Kidney epithelial cell (primary cell): ENCODE measurements at places on chromosomes 13 and 19.
A peak's percentile ranks its signal among the peaks of the same experiment; 100 is the strongest.

- no peak for DNase-seq
Observed at GRCh38 chr13:27919659-27919933, 204 bp upstream of the PDX1 start.

GRCh38 chr19:15198951-15199660 lies 1.7 kb downstream of the NOTCH3 start:
- DNase-seq = no peak

DNA sequence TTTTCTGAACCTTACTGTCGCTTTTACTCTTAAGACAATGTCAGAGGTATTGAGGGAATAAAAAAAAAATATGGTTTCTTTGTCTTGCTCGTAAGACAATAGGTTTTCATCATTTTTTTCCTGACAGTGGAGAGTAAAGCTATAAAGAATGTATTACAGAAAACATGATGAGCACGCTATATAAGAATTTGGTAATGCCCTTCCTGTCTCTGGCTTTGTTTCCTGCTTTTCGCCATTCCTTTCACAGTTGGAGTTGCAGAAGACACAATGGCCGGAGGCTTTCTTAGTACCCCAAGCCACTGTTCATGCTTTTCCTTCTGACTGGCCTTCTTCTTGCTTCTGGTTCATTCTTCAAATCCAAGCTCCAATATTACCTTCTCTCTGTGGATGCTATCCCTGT lies 101.0 kb upstream of the DACH1 start:
- no peak for DNase-seq

DNA sequence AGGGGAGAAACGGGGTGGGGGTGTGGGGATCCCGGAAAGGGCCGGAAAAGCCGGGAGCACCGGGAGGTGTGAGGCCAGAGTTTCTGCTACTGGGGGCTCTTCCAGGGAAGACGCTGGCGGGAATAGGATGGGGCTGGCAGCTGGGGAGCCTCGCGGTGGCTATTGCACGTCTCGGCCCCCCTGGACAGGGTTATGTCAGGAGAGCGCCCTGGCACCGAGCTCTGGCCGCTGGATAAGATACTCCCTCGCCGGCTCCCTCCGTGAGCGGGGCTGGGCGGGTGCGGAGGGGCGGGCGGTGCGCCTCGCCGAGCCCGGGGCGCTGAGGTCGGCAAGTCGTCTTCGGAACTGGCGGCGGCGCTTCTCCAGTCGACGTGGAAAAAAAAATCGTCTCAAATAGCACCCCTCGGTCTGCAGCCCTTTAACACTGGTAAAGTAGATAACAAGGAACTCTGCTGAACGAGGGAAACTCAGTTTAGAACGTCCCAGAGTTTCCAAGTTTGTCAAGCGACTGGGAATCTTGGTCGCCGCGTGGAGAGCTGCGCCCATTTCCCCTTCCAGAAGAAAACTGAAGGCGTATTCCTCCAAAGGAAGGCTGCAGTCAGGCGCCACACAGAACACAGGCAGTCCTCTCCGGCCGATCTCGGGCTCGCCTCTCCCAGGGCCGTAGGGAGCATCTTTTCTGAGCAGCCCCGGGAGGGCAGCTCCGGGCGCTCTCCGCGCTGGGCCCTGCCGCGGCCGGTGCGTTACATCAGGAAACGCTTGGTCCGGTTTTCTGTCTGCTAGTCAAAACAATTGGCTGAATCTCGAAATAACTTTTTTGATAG lies 115.1 kb downstream of the KCNRG start:
- DNase-seq = no peak

DNA sequence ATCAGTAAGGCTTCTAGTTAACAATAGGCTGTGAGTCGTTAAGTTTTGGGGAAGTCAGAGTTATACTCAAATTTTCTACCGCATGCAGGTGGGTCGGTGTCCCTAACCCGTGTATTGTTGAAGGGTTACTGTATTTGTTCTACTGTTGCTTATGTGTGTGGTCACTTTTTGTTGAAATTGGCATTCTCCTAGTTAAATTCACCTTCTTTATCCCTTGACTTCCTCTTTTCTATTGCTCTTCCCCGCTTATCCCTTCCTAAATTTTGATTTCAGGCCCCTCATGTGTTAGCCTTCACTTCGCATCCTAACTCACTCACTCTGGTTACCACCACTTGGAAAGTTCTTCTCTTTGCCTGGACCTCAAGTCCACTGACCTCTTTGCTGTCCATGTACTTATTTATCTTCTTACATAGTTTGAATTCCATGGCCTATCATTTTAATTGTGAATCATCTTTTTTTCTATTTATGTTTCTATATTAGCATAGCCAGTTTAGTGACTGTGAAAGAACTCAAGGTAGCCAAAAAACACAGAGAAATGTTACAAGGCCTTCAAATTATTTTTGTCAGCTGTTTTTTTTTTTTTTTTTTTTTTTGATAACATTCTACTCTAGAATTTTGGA lies 52.9 kb downstream of the NDFIP2 start:
- no peak for DNase-seq

DNA sequence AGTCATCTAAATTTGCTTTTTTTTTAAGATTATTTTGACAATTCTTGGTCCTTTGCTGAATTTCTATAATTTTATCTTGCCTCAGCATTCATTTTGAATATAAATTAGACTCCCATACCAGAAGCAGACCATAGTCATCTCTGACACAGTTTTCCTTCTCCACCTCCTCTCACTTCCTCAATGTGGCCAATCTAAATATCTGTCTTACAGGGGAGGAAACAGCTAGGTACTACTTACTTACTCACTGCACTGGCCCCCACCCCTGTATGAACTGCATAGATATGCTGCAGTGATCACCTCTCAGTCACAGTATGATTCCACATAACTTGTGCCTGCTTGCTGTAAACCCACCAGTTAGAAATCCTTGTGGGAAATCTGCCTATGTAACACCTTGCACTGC lies 665.6 kb downstream of the FGF9 start:
- DNase-seq = no peak

DNA sequence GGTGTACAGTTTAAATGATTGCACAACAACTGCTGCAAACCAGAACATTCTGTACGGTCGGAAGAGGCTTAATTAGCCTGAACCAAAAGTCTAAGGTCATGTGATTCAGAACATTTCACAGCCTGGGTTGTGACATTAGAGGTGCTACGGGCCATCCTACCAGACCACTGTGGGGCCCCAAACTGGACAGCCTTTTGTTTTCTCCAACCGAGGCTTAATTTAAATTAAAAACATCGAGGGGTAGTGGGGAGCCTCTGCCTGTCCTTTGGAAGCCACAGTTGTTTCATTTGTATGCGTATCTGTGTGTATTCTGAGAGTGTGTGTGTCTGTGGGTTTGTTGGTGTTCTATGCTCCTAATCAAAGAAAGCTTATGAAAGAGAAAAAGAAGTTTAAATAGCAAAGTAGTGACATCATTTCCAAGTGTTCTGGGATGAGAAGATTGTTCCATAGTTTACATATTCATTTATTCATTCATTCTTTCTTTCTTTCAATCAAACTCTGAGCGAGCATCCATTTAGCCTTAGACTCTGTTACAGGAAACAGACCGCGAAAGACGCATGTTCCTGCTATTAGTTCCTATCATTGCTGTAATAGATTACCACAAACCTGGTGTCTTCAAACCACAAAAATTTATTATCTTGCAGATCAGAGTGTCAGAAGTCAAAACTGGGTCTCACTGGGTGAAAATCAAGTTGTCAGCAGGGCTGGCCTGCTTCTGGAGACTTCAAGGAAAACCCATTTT lies 444.8 kb downstream of the FOXO1 start:
- DNase-seq = peak; percentile 83

- no peak for DNase-seq
Observed at GRCh38 chr13:23947893-23948292, 50.6 kb upstream of the C1QTNF9B start.

DNA sequence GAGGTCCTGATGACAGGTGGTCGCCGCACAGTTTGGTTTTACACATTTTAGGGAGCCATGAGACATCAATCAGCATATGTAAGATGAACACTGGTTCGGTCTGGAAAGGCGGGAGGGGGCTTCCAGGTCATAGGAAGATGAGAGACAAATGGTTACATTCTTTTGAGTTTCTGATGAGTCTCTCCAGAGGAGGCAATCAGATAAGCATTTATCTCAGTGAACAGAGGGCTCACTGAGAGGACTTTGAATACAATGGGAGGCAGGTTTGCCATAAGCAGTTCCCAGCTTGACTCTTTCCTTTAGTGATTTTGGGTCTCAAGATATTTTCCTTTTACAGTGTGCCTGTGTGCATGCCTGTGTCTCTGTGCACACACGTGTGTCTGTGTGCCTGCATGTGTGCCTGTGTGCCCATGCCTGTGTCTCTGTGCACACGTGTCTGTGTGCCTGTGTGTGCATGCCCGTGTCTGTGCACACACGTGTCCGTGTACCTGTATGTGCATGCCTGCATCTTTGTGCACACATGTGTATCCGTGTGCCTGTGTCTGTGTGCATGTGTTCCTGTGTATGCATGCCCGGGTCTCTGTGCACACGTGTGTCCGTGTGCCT lies 35.5 kb upstream of the TMEM255B start:
- no peak for DNase-seq

DNA sequence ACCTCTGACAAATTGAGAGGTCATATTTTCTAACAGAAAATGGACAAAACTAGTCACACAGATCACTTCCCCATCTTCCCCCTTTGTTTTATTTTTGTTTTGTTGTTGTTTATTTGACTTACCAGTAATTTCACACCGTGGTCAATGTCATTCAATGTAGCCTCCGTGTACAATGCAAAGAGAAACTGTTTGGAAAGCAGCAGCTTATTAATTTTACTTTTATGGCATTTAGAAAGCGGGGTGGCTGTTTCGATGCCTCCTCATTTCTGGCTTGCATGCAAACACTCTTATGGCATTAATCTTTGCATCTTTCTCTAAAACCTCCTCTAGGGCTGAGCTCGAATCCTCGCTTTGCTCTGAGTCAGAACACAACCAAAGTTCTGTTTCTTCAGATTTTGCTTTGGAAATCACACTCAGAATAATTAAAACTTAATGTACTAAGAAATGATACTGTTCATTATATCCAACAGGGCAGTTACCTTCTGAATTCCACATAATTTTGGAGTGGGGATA lies 77.0 kb downstream of the ZNF536 start:
- DNase-seq = no peak

- DNase-seq = no peak
Observed at GRCh38 chr19:32891609-32892008, 22.0 kb upstream of the SLC7A9 start.

DNA sequence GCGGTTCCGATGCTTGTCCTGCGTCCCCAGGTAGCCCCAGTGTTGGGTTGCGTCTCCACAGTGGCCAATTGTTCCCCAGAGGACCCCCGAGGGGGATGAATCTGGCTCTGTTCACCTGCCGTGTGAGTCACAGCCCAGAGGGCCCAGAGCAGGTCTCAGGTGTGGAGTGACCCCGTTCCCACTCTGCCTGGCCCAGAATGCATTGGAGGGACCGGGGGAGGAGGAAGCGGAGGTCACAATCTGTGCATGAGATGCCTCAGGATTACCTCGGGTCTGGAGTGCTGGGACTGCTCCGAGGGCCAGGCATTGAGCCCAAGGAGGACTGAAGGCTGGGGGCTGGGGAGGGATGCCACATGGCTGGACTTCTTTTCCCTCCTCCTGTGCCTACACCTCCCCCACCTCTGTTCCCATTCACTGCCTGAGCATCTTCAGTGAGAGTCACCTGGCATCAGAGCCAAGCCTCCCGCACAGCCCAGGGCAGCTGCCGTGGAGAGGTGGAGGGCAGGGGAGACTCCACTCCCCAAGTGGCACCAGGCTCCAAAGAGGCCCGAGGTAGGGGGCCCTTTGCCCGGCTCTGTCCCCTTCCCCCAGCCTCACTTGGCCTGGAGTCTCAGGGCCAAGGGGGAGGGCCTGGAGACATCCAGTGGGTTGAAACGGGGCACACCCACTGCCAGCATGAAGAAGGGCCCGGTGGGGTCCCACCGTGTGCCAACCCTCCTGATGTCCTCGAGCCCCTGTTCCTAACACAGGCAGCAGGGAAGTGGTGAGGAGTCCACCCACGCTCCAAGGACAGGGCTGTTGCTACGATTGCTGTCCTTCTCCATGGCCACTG lies 81.1 kb downstream of the CHST8 start:
- DNase-seq = no peak

GRCh38 chr13:77928909-77929308 lies 10.3 kb upstream of the EDNRB start:
- no peak for DNase-seq

- no peak for DNase-seq
Observed at GRCh38 chr19:4984438-4984990, 15.6 kb downstream of the KDM4B start.

- DNase-seq = no peak
Observed at GRCh38 chr19:5130371-5131030, 161.6 kb downstream of the KDM4B start.

GRCh38 chr19:18521692-18522123 lies at the start of gene ELL:
TSS of gene ELL (minus strand) at chr19:18522070. CDS start at chr19:18522055, 15 bp downstream.
- no peak for DNase-seq

DNA sequence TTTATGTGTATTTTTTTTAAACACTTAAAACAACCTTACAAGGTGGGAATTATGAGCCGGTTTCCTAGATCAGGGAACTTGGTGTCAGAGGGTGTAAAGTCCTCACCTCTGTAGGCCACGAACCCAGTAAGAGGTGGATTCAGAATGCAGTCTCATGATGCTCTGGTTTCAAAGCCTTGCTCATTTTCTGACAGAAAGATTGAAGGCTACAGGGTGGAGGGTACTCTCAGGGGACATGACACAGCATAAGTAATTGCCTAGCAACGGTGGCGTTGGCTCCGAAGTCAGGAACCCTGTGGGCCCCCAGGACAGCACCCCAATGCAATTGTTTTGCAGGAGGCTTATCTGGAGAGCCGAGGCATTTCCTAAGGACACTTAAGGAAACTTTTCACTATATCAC lies 794.7 kb downstream of the EFNB2 start:
- DNase-seq = no peak

DNA sequence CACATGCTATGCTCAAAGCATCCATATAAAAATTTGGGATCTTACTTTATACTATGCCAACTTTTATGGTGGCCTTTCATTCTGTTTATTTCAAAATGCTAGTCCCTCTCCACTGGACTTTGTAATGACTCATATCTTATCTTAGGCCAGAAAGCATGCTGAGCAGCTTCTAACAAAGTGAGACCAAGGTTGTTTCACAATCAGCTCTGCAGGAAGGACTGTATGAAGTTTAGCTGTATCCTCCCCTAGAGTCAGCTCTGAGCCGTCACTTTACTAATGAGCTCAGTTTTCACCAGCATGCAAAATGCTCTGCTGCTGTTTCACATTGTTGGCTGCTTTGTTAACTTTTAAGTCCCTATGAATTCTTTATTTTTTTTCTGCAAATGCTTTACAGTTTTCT lies 1608.8 kb downstream of the OLFM4 start:
- DNase-seq = peak; percentile 19

DNA sequence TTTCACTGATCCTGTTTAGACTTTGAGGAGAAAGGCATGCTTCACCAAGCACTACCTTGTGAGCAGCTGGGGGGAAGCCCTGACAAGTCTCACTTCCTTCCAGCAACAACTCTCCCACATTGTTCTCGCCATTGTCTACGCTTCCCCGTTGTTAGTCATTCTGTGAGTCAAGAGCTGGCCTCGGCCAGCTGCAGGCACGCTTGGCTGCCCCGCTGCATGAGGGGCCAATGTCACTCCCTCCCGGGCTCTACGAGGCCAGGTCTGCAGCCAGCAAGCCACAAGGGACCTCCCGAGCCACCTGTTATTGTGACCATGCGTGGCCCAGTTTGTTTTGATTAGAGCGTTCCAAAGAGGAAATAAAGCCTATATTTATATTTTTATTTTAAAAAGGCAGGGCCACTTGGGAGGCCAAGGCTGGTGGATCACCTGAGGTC lies 220.9 kb downstream of the FOXO1 start:
- peak; percentile 98 for DNase-seq
